Activated CD8-positive, alpha-beta memory T cell treated with anti-CD3 and anti-CD28 coated beads, Interleukin-2, amount 10 ng/mL, durations not matched to agents 7 days and 5 days (primary cell): ENCODE measurements at places on chromosomes 12 and 14. TPM values are rescaled to one million over a fixed set of nuclear protein-coding genes. Genes with fewer than 3 reads are reported as not detected.

DNA sequence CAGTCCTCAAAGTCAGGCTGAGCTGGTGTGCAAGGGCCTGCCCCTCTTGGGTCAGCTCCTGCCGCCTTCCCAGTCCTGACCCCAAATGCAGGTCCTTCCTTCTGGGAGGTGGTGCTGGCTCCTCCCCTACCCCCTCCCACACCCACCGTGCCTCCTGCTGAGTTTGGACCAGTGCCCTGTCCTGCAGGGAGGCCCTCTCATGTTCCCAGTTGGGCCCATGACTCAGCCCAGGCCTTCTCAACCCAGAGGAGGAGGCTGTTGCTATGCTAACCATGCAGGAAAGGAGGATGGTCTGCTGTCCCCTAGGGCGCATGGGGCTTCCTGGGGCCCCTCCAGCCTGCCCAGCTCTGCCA, 4.4 kb downstream of the ZBTB42 start:
- no peak for DNase-seq

The KRT3 gene
- total RNA-seq: not detected

DNA sequence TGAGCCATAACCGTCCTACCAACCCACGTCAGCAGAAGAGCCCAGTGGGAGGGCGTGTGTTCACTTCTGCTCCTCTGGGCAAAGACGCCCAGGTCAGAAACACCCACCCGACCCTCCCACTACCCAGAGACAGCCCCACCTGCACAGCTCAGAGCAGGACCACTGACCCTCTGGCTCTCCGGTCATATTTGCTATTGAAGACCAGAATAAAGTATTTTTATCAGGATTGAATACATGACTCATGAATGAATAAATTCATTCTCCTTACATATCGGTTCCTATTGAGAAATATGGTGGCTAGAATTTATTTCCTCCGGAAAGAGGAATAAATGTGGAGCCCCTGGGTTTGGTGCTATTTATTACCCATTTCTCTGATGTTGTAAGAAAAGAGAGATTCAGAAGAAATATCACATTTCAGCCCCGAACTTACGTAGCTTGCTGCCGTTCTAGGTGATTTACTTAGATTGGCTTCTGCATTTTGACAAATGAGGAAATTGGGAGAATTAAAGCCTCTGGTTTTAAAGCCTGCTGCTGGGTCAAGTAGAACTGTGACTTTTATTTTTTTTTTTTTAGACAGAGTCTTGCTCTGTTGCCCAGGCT, 36.4 kb upstream of the P2RX7 start:
- DNase-seq: no peak

The DHRS2 gene
- total RNA-seq: 2.7 TPM

The THTPA gene
- total RNA-seq: 15.6 TPM

GRCh38 chr14:101789222-101789621, 27.7 kb downstream of the PPP2R5C start:
- no peak for DNase-seq

- no peak for DNase-seq
These were observed 65.1 kb upstream of the DUSP6 start for GRCh38 chr12:89417246-89417977.

DNA sequence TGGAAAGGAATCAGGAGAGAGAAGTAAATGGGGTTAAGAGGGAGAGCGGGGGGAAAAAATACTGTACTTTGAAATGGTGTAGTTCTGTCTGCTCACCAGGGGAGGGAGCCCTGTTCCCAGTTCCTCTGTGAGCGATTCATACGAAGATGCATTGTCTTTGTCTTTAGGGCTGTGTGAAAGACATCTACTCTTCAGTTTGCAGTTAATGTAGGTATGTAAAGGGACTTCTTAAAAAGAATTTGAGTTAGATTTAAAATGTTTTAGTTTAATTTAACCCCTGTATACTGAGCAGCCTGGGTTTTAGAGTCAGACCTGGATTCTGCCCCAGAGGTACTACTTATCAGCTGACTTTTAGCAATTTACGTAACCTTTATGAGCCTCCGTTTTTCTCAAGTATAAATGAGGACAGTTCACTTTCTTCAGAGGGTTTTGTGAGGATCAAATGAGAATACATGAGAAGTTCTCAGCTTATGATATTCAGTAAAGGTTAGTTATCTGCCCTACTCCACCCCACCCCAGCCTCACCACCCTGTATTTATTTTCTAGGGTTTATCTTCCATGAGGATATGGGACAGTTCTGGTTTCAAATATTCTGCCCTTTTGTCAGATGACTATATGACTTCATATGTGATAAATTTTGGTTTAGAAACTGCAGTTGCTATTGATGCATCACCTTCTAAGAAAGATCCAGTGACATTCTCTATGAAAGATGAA, 82.5 kb upstream of the EVL start:
- DNase-seq: peak; percentile 70

The KRT1 gene
- total RNA-seq: not detected

DNA sequence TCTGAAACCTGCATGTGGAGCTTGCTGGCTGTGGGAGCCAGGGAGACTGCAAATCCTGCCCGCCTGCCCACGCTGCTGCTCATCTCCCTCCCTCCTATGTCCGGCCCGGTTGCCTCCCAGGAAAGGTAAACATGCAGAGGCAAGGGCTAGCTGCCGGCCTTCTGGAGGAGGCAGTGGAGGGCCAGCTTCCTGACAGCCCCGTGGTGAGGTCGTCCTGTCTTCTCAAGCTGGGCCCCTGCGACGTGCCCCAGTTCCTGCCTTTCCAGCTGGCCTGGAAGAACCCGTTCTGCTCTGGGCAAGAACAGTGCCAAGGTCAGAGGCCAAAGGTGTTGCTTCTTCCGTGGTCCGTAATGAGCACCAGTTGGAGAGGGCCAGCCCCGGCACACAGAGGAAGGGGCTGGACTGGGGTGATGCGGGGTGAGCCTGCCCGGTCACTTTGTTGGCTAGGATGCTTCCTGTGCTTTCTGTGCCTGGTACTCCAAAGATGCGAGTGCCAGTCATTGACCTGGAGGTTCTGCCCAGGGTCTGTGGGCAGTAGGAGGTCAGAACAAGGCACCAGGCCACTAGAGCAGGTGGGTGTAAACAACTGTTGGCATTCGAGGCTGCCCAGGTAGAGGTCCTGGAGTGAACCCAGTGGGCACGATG, 25.3 kb downstream of the TPCN1 start:
- DNase-seq: no peak

DNA sequence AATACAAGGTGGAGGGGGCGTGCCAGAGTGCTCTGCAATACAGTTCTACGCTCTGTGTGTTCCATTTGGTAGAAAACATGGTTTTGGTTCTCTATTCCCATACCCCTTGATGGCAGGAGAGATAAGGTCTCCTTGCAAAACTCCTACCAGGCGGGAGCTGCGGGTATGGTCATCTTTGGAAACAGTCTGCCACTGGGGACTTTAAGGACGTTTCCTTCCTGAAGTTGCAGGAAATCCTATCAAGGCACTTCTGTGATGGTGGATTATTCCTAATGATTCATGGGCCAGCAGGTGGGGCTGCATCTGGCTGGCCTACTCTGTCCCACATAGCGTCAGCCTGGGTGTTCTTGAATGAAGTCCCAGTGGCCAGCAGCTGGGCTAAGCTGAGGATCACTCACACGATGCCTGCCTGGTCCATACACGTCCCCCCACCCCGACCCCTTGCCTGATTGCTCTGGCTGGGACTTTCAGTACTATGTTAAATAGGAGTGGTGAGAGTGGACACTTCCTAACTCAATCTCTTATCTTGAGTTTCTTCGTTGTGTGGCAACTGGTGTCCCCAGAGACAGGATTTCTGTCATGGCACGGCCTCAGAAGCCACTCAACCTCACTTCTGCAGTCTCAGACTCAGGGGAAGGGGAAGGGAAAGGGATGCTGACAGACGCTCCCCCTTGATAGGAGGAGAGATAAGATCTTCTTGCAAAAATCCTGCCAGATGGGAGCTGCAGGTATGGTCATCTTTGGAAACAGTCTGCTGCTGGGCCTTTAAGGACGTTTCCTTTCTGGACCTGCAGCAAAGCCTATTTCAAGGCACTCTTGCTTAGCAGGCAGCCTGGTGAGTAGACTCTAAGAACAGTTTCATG, 61.0 kb upstream of the FKBP4 start:
- DNase-seq: peak; percentile 26

- no peak for DNase-seq
These were observed 73.3 kb downstream of the NDUFA12 start for GRCh38 chr12:94930216-94930654.

- peak; percentile 93 for DNase-seq
These were observed 6.3 kb upstream of the LTBP2 start for GRCh38 chr14:74618078-74618952.

- DNase-seq: no peak
These were observed 38.4 kb downstream of the C12orf56 start for GRCh38 chr12:64352181-64352580.

The IL22 gene
- 0.61 TPM for total RNA-seq

GRCh38 chr12:46174061-46174662, 94.7 kb downstream of the SLC38A1 start:
- no peak for DNase-seq

- DNase-seq: no peak
These were observed 21.2 kb upstream of the CDKL1 start for GRCh38 chr14:50417853-50418252.

GRCh38 chr14:37480446-37481290, 114.4 kb downstream of the FOXA1 start:
- DNase-seq: no peak

DNA sequence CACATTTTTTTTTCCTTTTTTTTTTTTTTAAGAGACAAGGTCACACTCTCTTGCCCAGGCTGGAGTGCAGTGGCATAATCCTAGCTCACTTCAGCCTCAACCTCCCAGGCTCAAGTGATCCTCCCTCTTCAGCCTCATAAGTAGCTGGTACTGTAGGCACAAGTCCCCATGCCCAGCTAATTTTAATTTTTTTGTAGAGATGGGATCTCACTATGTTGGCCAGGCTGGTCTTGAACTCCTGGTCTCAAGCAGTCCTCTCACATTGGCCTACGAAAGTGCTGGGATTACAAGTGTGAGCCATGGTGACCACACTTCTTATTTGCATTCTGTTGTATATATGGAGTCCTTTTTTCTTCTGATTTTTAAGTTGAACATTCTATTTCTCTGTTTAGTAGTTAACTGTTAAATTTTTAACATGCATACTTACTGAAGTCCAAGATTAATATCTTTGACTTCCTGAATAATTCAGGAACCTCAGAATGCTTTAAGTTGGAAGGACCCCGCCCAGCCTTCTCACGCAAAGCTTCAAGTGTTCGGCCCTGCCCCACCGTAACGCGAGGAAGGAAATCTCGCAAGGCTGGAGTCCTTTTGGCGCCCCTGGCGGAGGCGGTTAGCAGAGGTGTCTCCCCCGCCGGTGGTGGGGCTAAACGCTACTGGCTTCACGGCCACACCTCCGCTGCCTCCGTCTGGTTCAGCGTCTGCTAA, 21.6 kb downstream of the SPATS2 start:
- DNase-seq: peak; percentile 82

- DNase-seq: peak; percentile 80
These were observed 479 bp downstream of the KDM5A start for GRCh38 chr12:388541-389141.

DNA sequence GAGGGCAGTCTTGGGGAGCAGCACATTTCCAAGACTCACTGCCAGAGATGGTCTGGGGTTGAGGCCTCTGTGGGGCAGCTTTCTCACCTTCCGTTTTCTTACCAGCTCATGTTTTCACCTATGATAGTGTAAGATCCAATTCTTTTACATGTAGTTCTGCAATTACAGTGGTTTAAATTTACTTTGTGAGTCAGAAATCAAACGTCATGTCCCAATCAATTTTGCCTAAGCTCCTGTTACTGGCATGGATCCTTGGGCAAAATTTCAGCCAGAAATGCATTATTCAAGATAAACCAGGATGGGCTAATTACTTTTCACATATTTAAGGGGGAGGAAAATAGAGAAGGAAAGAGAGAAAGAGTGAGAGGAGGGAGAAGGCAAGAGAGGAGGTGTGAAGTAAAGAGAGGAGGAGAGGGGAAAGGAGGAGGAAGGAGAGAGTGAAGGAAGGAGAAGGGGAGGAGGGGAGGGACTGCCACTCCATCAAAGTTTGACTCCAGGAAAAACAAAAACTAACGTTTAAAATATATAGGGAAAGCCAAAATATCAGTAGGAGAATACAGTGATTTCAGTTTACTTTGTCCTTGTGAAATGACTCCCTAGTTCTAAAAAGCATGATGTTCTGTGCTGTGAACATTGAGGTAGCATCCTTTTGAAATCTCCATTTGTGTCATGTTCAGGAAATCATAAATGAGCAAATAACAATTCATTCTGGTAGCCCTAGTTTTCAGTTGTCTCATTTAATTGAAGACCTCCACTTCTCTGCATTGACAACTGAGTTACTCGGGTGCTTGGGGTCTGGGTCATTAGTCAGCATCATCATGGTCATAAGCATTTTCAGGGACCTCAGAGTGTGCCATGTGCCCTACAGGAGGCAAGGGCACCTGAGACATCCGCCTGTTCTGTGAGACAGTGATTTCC, 3.0 kb downstream of the BMAL2 start:
- no peak for DNase-seq

DNA sequence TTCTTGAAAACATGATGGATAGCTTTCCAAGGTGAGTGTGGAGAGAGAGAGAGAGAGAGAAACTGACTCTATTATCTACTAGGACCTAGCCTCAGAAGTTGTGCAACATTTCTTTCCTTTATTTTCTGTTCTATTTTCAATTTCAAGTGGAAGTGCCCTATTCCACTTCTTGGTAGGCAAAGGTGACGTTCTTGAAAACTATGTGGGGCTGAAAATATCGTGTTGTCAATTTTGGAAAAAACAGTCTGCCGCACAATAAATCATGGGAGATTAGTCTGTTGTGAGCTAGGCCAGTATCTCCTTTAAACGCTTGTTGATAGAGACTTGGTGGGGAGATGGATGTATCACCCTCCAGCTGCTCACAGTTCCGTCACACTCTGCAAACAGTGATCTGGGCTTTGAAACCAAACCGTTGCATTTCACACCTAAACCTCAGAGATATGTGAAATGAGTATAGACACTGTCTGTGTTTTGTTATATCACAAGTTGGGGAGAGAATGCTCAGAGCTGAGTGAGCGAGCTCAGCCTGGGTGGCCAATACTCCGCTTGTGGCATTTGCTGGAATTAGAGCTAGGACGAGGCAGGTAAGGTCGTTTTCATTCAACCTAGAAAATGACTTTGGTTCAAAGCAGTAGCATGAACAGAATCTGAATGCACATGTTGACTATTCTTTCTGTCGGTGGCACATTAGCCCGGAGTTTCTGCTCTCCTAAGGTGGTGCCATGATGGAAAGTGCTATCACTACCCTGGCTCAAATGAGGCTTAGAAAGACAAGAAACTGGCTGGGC, 75.1 kb upstream of the ST8SIA1 start:
- peak; percentile 86 for DNase-seq

- no peak for DNase-seq
These were observed 40.7 kb downstream of the GPR135 start for GRCh38 chr14:59424341-59425071.
